Activated CD8-positive, alpha-beta memory T cell treated with anti-CD3 and anti-CD28 coated beads for 4 hours (primary cell): ENCODE measurements at places on chromosomes 2 and 18.

DNA sequence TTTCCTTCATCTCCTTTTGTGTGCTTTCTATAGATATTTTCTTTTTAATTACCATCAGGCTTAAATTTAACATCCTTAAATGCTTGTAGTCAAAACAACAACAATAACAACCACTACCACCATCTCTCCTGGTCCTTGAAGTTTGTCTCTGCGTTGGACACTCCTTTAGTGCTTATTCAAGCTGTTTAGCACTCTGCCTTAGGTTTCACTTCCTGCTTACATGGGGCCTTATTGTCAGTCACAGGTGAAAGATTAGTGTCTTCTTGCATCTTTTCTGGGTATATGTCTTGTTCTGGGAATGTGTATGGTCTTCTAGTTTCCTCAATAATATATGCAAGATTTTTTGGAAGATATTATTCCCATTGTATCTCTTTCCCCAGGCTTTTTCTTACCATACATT is 240.1 kb upstream of the NXPH2 start:
- DNase-seq: no peak

DNA sequence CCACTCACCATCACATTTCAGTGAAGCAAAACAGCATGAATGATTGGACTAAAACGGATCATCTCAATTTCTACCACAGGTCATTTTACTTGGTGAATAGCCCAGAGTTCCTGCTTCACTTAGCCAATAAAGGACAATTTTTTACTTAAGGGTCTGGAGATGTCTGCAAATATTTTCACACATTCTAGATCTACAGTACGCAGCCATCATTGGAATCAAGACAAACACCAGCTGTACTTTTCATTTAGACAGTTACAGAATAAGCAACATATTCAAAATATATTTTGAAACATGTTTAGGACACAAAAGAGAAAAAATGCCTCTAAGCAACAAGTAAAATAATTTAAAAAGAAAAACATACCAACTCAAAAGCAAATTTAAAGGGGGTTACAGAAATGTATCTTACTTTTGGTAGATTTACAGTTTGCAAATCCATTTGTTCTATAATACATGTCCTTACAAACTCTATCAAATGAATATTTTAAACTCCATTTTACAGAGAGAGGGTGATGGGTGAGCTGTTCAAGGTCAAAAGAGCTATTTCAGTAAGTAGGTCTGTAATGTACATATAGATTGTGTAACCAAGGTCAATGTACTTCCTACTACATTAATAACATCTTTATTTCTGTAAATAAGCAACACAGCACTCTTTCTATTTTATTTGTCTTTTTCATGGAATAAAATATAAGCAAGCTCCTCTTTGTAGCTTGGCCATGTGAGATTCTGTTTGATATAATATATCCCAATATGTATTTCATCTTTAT is 13.4 kb downstream of the PPP1R1C start:
- no peak for DNase-seq

DNA sequence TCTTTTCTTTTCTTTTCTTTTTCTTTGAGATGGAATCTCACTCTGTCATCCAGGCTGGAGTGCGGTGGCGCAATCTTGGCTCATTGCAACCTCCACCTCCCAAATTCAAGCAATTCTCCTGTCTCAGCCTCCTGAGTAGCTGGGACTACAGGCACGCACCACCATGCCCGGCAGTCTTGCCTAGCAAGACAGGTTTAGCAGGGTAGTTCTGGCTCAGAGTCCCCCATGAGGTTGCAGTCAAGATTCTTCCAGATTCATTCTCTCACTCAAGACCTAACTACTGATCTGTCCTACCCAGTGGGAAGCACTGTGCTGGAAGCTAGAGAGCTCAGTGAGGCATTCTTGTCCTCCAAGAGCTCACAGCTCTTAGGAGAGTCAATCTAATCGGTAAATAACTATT is 17.6 kb upstream of the ZAP70 start:
- DNase-seq: no peak

- no peak for DNase-seq
These were observed 154.0 kb downstream of the MBP start for GRCh38 chr18:76978616-76979015.

- DNase-seq: no peak
These were observed 17.0 kb upstream of the FZD7 start for GRCh38 chr2:202016579-202017227.

GRCh38 chr2:3913166-3913565 is 209.8 kb downstream of the DCDC2C start:
- no peak for DNase-seq

- DNase-seq: no peak
These were observed 1.4 kb downstream of the PSD4 start for GRCh38 chr2:113175042-113175628.
